ENCODE measurements at places on chromosomes 11 and 22. TPM values are rescaled to one million over a fixed set of nuclear protein-coding genes. Genes with fewer than 3 reads are reported as not detected.

GRCh38 chr11:66119348-66120133, 49.5 kb downstream of the PACS1 start:
- H3K27me3 ChIP-seq: no peaks in the 10 kb centered on the region
- H3K27ac ChIP-seq: peak overlapping the region; percentile 90
- peak; percentile 66 for DNase-seq
- peaks cover 45% of the 10 kb centered on the region for H3K4me1 ChIP-seq

DNA sequence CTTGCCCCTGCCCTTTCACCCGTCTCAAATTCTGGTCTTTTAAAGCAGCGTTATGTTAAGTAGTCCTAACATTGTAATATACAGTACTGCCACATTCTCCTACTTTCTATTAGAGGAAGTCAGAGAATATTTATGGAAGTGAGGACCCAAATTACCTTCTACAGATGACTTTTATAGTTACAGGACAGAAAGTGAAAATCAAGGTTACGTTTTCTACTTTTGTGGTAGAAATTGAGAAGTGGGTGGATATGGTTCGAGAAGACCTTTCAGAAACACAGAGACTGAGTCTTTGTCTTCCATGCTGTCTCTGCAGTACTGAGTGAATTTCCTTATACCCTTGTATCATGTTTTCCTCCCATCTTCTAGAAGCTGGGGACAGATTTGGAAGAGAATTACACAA, 17.1 kb downstream of the SC5D start:
- no peak overlapping the region for H3K27ac ChIP-seq
- no peak for DNase-seq
- H3K36me3 ChIP-seq: peaks cover 5% of the 10 kb centered on the region
- no peaks in the 10 kb centered on the region for H3K4me1 ChIP-seq
- H3K4me3 ChIP-seq: no peak overlapping the region
- no peaks in the 10 kb centered on the region for H3K27me3 ChIP-seq

- H3K27ac ChIP-seq: no peak overlapping the region
- DNase-seq: peak; percentile 85
- no peaks in the 10 kb centered on the region for H3K36me3 ChIP-seq
- H3K27me3 ChIP-seq: no peaks in the 10 kb centered on the region
These were observed 3.6 kb downstream of the FIBP start for GRCh38 chr11:65884716-65885092.

GRCh38 chr22:44686873-44687600, 15.0 kb upstream of the PRR5 start:
- H3K27me3 ChIP-seq: no peaks in the 10 kb centered on the region
- H3K27ac ChIP-seq: peak overlapping the region; percentile 85
- peaks cover 40% of the 10 kb centered on the region for H3K4me1 ChIP-seq
- peak; percentile 64 for DNase-seq
- H3K36me3 ChIP-seq: no peaks in the 10 kb centered on the region

DNA sequence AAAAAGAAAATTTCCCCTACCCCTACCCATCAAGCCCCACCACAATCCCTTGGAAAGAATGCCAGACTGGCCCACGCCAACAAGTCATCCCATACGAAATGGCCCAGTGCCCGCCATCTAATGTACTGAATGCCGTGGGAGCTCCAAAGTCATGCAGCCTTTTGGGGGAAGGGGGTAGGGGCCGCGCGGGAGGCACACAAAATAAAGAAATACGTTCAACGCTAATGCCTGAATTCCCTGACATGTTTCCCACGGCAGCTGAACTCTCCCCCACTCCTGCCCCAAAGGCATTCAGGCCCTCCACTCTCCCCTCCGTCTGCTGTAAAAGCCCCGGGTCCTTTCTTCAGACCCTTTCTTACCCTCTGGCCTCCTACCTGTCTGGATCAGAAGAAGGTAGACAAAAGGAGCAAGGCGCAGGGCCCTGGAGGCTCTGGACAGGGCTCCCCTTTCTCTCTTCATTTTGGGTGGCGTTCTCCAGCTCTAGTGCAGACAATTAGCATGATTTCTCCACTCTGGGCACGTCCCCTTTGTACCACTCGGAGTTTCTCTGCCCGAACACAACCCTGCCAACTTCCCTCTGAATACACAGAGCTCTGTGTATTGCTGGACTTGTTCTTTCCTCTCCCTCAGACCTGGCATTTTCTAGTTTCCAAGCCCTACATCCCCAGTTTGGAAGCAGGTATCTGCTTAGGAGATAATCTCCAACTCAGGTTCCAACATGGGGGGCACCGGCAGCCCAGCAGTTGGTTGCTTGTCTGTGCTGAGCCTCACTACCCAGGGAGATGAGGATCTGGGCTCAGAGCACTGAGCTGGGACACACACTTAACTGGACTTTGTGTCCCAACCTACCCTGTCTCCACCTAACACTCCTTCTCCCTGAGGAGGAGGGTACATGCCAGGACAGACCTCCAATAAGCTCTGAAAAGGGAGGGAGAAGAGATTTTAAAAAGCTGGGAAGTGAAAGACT, at the start of gene HEPACAM:
HEPACAM (minus strand) TSS at position 500 of the 967 bp plus-strand sequence; CDS start at position 459, 41 bp downstream.
- no peaks in the 10 kb centered on the region for H3K36me3 ChIP-seq
- peaks cover 4% of the 10 kb centered on the region for H3K27me3 ChIP-seq
- H3K4me3 ChIP-seq: no peak within 1 kb of the TSS
- no peak within 1 kb of the TSS for H3K27ac ChIP-seq
- no peaks in the 10 kb centered on the region for H3K4me1 ChIP-seq

- H3K4me3 ChIP-seq: no peak overlapping the region
- H3K36me3 ChIP-seq: no peaks in the 10 kb centered on the region
- peaks cover 9% of the 10 kb centered on the region for H3K4me1 ChIP-seq
- no peaks in the 10 kb centered on the region for H3K27me3 ChIP-seq
These were observed 68.5 kb upstream of the CARD18 start for GRCh38 chr11:105208019-105208418.

DNA sequence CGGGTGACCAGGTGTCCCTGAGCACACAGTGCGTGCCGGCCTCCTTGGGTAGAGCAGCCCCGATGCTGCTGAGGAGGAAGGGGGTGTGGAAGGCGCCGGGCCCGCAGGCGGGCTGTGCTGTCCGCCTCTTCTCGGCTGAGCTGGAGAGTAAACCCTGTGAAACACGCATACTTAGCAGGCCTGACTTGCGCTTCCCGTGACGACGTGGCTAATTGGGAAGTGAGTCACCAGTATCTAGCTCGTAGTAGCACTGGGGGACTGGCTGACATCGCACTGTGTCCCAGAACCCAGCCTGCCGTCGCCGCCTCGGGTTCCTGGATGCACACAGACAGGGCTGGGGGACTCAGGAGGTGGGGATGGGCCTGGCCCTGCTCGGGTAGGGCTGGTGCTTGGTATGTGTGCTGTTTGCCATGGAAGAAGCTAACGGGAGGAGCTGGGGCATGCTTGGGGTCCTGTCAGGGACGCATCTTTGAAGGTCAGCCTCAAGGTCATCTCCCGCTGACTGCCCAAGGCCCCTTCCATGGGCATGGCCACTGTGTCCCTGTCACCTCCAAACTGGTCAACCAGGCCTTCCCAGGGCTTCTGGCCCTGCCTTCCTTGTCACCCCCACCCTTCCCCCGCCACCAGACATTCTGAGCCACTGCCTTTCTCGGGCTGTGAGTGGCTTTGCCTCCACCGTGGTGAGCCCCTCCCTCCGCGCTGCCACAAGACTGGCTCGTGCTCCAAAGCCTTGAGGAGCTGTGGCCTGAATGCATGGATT, 1327.0 kb downstream of the BRD1 start:
- peak; percentile 34 for DNase-seq
- no peaks in the 10 kb centered on the region for H3K36me3 ChIP-seq
- H3K4me1 ChIP-seq: no peaks in the 10 kb centered on the region
- H3K4me3 ChIP-seq: no peak overlapping the region
- H3K27me3 ChIP-seq: no peaks in the 10 kb centered on the region
- H3K27ac ChIP-seq: no peak overlapping the region

The ADAMTS8 gene
- total RNA-seq: 1.9 TPM

All from hepatocyte (in vitro differentiated cells).